SIG-M5 (cell line): ENCODE measurements at places on chromosomes 3 and 15.

GRCh38 chr3:140708815-140709214, 31.0 kb downstream of the TRIM42 start:
- no peak for DNase-seq

DNA sequence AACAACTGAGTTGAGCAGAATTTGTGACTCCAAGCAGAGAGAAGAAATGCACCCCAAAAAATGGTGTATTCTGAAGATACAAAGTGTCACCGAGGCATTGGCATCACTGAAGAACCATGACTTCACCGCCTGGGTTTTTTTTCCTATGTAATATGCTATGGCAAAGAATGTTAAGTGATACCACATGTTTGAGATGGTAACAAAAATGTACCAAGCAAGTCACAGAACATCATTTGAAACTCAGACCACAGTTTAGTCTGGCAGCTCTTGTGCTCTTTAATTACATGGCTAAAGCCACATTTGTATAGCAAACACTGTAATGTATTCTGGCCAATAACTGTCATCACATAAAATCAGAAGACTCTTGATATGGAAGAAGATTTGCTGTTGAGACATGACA, 323.5 kb downstream of the ULK4 start:
- DNase-seq = no peak

- DNase-seq = no peak
Observed at GRCh38 chr3:71401695-71402231, 181.8 kb downstream of the FOXP1 start.

DNA sequence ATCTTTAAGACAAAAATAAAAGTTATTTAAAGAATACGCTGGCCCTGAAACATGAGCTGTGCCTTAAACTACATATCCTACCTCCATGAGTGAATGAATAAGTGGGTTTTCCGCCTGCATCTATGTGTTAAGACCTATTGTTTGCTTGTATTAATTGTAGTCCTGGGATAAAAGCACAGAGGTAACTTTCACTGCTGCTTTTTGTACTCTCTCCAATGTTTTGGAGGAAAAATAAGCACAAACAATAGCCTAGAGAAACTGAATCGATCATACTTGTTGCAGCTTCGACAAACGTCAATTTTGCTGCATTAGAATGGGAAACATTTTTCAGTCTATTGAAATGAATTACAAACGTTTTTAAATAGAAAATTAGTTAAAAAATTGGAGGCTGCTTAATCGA, 1.3 kb upstream of the CTNNB1 start:
- no peak for DNase-seq

GRCh38 chr3:39590806-39591205, 123.3 kb downstream of the MOBP start:
- no peak for DNase-seq

GRCh38 chr3:193686665-193687483, 93.9 kb downstream of the OPA1 start:
- DNase-seq = no peak
